ENCODE measurements at places on chromosomes 2 and 18.

DNA sequence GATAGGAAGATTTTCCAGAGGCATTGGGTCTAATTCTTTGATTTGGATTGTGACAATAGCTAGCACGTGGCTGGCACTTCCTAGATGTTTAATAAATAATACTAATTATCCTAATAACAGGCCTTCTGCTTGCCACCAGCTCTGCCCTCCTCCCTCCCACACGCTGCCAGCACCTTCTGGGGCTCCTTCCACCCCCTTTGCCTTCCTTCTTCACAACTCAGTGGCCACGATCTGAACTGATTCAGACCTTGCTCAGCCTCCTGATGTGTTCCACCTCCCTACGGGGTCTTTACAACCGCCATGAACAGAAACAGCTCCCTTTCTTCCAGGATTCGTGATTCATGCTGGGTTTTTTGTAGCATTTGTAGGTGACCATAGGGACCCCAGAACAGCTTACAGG is 310.3 kb upstream of the HS6ST1 start:
- DNase-seq: no peak

DNA sequence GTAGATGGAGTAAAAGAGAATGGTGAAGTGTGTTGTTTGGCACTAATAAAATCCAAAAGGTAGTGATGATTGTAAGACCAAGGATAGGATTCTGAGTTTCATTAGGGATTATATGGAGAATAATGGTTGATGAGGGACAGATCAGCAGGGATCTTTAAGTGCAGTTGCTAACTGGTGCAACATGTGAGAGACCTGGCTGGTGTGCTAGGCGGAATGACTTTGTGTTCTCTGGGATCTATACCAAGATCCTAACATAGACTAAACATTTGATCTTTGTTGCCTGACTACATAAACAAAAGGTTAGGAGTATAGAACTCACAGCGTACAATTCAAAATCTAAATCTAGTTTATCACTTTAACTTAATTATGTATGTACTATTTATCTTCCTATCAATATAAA is 135.4 kb downstream of the PTRHD1 start:
- peak; percentile 13 for DNase-seq

- DNase-seq: no peak
Observed at GRCh38 chr2:17682098-17682857, 71.3 kb downstream of the SMC6 start.

- DNase-seq: no peak
Observed at GRCh38 chr18:51425889-51426288, 228.4 kb upstream of the MEX3C start.

DNA sequence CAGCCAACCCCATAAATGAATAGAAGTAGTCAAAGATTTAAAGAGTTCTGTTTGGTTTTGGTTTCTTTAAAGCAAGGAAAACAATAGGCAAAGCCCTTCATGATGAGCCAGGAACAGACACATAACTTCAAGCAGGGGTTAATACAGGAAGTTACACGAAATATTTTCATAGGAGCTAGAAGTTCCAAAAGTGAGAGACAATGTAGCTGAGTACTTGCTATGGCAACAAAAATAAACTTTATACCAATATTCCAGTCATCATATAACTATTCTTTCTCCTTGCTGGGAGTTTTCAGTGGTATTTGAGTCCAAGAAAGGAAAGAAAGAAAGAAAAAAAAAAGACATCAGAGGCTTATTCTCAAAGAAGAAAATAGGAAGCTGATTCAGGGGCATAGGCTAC is 56.2 kb downstream of the COBLL1 start:
- DNase-seq: no peak

DNA sequence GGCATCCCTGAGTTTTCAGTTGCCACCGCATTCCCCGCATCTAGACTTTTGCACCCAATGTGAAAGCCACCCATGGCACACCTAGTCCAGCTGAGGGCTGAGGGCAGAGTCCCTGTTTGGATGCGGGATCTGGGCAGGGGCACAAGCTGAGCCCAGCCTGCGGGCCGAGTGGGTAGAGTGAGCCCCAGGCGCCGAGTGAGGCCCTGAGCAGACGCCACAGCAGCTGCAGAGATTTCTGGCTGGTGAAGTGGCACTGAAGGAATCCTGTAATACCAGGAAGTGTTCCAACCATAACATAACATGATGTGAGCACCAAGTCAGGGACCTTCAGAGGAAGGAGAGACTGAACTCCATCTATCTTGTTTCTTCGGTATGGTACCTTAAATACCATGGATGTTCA is 27.7 kb upstream of the FRZB start:
- no peak for DNase-seq

GRCh38 chr18:48294899-48295585 is 114.1 kb downstream of the ZBTB7C start:
- DNase-seq: no peak

DNA sequence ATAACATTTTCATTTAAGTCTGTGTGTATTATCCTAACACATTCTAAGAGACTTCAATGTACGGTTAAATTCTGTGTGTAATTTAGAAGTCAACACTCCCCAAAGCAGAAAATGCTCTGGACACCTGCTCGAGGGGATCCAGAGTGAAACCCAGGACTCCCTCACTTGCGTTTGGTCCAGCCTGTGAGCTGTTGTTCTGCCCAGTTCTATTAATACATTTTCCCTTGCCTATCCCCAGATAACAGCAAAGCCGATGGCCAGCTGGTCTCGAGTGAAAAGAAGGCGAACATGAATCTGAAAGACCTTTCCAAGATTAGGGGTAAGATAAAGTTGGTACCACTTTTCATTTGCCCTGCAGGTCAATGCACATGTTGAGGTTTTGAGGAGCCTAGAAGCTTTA is 31.0 kb upstream of the SP100 start:
- no peak for DNase-seq

- no peak for DNase-seq
Observed at GRCh38 chr2:103734911-103735310, 973.1 kb downstream of the TMEM182 start.

DNA sequence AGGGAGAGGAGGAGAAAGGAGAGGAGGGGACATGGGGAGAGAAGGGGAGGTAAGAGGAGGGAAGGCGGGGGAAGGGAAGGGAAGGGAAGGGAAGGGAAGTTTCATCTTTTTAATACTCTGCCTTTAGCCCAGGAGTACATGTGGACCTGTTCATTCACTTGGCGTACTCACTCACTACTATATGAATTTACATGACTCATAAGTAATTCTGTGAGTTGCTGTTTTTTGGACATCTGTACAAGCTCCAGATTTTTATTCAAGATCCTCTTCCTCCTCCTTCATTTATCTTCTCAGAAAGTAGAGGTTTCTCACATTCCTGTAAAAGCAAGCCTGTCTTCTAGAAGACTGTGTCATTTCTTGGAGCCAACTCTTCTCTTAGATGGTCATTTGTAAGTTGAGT is 84.6 kb downstream of the RDH14 start:
- DNase-seq: no peak

GRCh38 chr2:23485841-23486683 is 101.1 kb downstream of the KLHL29 start:
- DNase-seq: peak; percentile 52

DNA sequence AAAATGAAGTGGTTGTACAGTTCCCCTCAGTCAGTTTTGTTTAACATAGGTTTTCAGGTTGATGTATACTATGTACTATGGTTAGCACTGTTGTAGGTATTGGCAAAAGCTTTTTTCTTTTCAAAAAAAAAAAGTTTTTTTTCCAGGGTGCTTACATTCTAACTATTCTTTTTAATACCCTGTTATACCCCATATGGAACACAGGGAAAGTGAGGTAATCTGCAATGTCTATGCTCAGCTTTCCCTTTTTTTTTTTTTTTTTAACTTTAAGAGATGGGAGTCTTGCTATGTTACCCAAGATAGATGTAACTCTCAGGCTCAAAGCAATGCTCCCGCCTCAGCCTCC is 590 bp upstream of the CCDC138 start:
- DNase-seq: no peak

DNA sequence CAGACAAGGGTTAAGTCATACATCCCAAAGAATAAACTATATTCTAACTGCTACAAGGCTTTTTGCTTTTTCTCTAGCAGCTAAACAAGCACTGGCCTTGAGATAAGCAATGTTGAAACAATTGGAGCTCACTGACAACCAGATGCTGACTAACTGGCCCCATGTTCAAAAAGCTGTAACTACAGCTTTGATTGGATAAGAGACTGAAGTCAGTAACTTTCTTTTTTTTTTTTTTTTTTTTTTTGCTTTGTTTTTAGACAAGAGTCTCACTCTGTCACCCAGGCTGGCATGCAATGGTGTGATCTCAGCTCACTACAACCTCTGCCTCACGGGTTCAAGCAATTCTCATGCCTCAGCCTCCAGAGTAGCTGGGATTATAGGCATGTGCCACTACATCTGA is 45.4 kb upstream of the TMEM163 start:
- DNase-seq: no peak

DNA sequence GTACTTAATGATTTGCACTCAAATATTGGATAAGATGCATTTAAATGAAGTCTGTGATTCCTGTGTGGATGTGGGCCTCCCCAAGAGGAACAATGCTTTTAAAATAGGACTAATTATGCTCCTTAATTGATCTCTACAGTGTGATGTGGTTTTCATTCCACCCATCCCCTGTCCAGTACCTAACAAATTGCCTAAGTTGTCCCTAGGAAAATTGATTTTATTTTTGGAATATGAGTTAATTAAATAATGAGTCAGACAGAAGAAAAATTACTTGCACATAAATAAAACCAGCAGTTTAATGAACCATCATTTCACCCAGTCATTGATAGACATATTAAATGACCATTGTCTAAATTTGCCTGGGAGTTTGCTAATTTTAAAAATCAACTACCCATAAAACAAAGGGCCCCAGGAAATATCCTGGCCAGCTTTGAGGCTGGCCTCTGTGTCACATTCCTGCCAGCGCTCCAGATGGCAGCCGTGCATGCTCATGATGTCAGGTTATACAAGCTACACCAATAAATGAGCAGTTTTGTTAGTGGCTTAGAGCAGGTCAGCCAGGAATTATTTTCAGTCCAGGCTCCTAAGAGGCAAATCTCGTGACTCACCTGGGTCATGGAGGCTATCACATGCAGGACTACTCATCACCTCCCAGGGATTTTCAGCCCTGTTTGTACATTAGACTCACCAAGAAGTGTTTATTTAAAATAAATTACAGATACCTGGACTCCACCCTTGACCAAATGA is 31.9 kb downstream of the ABHD3 start:
- peak; percentile 23 for DNase-seq

DNA sequence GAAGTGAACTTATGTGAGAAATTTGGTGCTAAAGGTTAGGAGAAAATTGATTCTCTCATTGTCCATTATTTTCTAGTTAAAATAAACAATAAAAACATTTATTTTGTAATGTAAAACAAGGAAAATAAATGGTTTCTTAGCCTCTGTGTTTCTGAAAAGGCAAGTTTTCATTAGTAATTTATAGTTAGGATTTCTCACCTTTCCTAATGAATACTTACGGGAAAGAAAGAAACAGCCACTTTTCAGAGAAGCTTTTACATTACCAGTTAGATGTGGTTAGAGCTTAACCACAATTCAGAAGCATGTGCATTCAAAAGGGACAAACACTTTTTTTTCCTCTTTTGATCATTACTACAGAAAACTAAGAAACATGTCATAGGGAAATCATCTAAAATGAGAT is 18.8 kb downstream of the NEMP2 start:
- DNase-seq: no peak

DNA sequence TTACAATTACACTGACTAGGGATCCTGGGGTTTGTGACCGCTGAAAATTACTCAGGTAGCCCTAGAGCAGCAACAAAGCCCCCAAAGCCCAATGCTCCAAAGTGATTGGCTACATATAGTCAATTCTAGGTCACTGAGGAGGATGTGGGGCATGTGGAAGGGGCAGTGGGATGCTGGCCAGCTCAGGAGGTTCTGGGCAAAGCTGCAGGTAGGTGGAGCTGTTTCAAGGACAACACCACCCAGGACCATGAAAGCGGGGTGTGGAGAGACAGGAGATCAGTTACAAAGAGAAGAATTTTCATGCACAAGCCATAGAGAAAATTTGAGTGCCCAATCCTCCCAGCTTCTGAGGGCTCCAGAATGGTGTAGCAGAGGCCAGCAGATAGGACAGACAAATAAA is 75.0 kb upstream of the CCDC85A start:
- no peak for DNase-seq

- DNase-seq: peak; percentile 82
Observed at GRCh38 chr2:191321861-191322662, 76.9 kb downstream of the MYO1B start.

GRCh38 chr2:1016500-1016899 is 65.9 kb downstream of the SNTG2 start:
- DNase-seq: no peak

GRCh38 chr2:96692094-96692971 is 47.5 kb downstream of the LMAN2L start:
- DNase-seq: no peak

DNA sequence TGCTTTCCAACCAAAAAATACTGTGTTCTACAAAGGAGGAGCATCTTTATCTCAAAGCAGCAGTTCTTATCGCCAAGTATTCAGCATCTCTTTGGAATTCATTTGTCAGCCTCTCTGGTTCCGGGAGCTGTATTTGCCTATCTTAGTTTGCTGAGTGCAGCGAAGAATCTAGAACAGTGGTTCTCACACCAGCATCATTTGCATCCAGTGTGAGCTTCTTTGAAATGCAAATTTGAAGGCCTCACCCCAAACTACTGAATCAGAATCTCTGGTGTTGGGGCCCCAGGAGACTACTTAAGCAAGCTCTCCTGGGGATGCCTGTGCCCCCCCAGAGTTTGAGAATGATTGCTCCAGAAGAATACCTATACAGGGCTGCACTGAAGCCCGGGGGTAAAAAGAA is 1.5 kb upstream of the PTPN2 start:
- no peak for DNase-seq

- DNase-seq: no peak
Observed at GRCh38 chr2:40120957-40121356, 330.9 kb downstream of the SLC8A1 start.

DNA sequence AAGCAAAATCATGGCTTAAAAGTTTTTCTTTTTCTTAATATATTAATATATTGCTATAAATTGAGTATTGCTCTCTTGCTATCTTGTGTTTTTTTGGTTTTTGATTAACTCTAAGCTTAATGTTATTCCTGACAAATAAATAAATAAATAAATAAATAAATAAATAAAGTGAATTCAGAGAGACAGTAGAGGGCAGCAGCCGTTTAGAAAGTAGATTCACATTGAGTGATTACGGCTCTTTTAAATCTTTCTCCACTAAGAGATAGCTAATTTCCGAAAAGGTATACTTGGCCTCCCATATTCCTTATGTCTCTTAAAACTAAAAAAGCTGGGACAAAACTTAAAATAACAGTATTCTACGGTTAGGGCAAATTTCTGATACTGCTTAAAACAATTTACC is 34.3 kb downstream of the MSH2 start:
- peak; percentile 59 for DNase-seq

DNA sequence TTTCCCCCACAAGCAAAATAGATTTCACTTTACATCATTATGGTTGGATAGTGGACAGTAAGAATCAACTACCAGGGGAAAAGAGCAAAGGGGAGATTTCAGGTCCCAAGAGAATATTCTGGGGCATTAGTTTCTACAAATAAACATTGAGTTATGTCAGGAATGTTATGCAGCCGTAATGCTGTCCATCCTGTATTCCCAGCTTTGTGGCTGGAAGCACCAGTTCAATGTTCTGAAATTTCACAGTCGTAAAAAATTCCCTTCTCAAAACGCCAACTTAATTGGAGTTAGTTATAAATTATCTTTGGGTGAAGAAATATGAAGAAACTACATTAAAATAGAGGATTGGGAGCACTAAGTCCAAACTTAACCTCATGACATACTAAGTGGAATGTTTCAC is 141.5 kb upstream of the FIGN start:
- DNase-seq: no peak

GRCh38 chr2:74789271-74789670 is 44.7 kb upstream of the HK2 start:
- no peak for DNase-seq

Data from NCI-H82 (cell line).